ENCODE measurements at places on chromosomes 16 and 17. TPM values are rescaled to one million over a fixed set of nuclear protein-coding genes. Genes with fewer than 3 reads are reported as not detected.

GRCh38 chr17:20125724-20126123 lies 116.6 kb downstream of the SPECC1 start:
- no peaks in the 10 kb centered on the region for H3K36me3 ChIP-seq
- H3K4me3 ChIP-seq = no peak overlapping the region
- H3K27ac ChIP-seq = no peak overlapping the region
- no peaks in the 10 kb centered on the region for H3K4me1 ChIP-seq

DNA sequence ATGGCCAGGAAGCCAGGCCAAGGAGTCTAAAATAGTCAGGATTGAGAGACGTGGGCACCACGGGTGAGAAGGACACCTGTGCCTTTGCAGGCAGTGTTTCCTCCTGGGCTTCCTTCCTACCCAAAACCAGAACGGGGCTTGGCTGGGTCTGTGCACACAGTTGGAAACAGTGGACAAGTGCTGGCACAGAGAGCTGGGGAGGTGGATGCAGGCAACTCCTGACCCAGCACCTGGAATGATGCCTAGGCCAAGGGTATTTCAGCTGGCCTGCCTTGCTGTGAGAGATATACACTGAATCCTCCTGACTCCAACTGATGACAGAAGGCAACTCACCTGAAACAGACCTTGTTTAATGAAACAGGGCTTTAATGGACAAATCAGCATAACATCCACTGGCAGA lies 186.2 kb downstream of the SLC39A11 start:
- no peaks in the 10 kb centered on the region for H3K27me3 ChIP-seq
- no peak overlapping the region for H3K4me3 ChIP-seq
- no peaks in the 10 kb centered on the region for H3K4me1 ChIP-seq
- DNase-seq = no peak
- no peaks in the 10 kb centered on the region for H3K36me3 ChIP-seq

DNA sequence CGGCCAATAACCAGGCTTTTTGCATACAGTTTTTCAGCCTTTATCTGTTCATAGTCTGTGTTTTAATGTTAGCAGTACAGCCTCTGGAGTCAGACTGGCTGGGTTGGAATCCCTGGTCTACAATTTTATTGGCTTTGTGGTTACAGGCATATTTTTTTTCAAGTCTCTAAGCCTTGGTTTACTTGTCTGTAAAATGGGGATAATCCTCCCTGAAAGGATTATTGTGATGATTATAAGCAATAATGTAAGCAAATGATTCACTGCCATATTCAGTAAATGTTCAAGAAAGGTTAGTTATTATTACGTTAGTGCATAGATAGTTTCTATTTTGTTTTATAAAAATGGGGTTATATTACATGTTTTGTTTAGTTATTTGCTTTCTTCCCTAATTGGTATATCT lies 15.7 kb downstream of the COX10 start:
- H3K36me3 ChIP-seq = peaks cover 9% of the 10 kb centered on the region
- no peaks in the 10 kb centered on the region for H3K4me1 ChIP-seq
- H3K27ac ChIP-seq = no peak overlapping the region
- H3K27me3 ChIP-seq = no peaks in the 10 kb centered on the region

DNA sequence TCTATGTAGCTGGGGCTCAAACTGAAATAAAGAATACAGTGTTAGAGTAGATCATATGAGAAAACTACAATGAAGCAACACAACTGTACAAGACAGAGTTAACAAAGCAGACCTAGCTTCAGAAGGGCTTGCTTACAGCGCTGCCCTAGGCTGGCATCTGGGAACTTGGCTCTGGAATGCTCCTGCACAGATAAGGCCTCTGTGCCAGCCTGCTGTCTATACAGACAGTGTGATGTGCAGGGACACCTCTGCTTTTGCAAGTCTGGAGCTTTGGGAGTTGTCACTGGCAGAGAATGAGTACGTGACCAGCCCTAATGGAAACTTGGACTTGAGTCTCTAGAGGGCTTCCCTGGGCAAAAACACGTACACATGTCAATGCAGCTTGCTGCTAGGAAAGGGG lies 32.1 kb upstream of the SLC38A8 start:
- H3K27me3 ChIP-seq = no peaks in the 10 kb centered on the region
- no peak for DNase-seq
- no peak overlapping the region for H3K27ac ChIP-seq
- H3K36me3 ChIP-seq = peaks cover 49% of the 10 kb centered on the region
- no peak overlapping the region for H3K4me3 ChIP-seq

DNA sequence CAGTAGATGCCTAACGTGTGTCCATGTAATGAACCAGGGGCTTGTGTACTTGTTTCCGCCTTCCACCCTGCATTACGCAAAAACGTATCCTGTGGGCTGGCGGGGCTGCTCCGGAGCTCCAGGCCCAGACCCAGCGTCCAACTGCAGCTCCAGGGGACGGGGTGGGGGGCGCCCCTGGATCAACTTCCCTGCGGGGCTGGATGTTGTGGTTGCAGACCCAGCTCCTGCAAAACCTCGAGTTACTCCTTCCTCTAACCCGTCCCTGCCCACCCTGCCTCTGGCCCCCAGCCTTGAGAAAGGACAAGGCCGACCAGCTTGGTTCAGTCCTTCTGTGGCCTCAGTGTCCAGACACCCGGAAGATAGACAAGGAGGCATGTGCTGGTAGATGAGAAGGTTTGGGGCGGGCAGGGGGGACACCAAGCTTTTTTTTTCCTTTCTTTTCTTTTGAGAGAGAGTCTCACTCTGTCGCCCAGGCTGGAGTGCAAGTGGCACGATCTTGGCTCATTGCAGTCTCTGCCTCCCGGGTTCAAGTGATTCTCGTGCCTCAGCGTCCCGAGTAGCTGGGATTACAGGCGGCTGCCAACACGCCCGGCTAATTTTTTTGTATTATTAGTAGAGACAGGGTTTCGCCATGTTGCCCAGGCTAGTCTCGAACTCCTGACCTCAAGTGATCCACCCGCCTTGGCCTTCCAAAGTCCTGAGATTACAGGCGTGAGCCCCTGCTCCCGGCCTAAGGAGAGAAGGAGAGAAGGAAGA lies 731 bp upstream of the EXOC7 start:
- no peak for DNase-seq
- H3K4me1 ChIP-seq = peaks cover 17% of the 10 kb centered on the region
- H3K27ac ChIP-seq = peak overlapping the region; percentile 70

The NETO2 gene
- 20.6 TPM for total RNA-seq

GRCh38 chr17:36863676-36864612 lies 73.3 kb upstream of the LHX1 start:
- no peak overlapping the region for H3K27ac ChIP-seq
- H3K4me1 ChIP-seq = no peaks in the 10 kb centered on the region
- no peak overlapping the region for H3K4me3 ChIP-seq
- no peak for DNase-seq
- H3K36me3 ChIP-seq = no peaks in the 10 kb centered on the region

The CRYBA1 gene
- total RNA-seq = not detected

The KIF18B gene
- total RNA-seq = 27.1 TPM

The OR3A3 gene
- not detected for total RNA-seq

GRCh38 chr17:57293077-57293476 lies 36.8 kb downstream of the MSI2 start:
- no peak for DNase-seq
- peaks cover 9% of the 10 kb centered on the region for H3K36me3 ChIP-seq
- no peaks in the 10 kb centered on the region for H3K27me3 ChIP-seq
- no peak overlapping the region for H3K4me3 ChIP-seq
- peaks cover 10% of the 10 kb centered on the region for H3K4me1 ChIP-seq

DNA sequence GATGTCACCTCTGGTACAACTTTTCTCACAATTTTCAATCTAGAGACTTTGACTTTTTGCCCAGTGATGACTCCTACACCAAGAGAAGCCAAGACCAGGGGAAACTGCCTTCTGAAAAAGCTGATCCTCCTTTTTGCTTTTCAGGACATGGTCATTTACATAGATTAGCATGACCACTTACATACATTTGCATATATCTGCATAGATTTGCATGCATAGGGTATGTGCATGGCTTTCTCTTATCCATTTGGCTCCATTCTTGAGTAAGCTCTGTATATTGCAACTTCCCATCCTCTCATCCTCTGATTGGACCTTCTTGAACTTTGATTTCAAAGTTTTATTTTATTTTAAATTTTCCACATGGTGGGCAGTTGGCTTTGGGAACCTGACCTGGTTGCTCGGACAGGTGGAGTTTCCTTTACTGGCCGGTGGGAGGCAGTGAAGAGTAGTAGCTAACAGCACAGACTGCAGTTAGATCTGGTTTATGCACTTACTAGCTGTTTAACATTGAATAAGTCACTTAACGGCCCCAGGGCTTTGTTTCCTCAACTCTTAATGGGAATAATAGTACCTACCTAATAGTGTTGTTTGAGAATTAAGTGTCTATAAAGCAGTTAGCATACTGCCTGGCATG lies 92.9 kb downstream of the GPR139 start:
- H3K27me3 ChIP-seq = no peaks in the 10 kb centered on the region
- no peaks in the 10 kb centered on the region for H3K36me3 ChIP-seq
- DNase-seq = no peak
- H3K27ac ChIP-seq = no peak overlapping the region
- H3K4me3 ChIP-seq = no peak overlapping the region

GRCh38 chr17:962166-962565 lies 17.4 kb downstream of the NXN start:
- no peaks in the 10 kb centered on the region for H3K27me3 ChIP-seq
- no peak overlapping the region for H3K27ac ChIP-seq
- no peaks in the 10 kb centered on the region for H3K4me1 ChIP-seq
- no peak overlapping the region for H3K4me3 ChIP-seq
- DNase-seq = no peak
- H3K36me3 ChIP-seq = no peaks in the 10 kb centered on the region

All from CD8-positive, alpha-beta memory T cell (primary cell).